ENCODE measurements at places on chromosomes 1 and 21.

- peak; percentile 31 for DNase-seq
These were observed 671 bp downstream of the OMA1 start for GRCh38 chr1:58545591-58546519.

DNA sequence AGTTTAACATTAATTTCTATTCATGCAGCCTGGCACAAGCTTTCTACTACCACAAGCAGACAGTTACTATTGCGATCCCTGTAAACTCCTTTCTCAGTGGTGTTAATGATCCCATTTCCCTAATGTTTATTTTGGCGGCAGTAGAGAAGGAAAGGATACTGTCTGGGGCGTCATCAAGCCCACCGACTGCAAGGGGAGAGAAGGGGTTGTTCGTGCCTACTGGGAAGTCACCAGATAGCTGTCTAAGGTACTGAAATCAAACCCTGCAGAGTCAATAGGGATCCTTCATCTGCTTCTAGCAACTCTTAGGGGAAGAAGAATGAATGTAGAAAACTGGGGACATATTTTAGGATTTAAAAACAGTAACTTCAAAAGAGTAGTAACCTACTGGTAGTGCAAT lies 95.2 kb upstream of the ADAR start:
- DNase-seq = no peak

DNA sequence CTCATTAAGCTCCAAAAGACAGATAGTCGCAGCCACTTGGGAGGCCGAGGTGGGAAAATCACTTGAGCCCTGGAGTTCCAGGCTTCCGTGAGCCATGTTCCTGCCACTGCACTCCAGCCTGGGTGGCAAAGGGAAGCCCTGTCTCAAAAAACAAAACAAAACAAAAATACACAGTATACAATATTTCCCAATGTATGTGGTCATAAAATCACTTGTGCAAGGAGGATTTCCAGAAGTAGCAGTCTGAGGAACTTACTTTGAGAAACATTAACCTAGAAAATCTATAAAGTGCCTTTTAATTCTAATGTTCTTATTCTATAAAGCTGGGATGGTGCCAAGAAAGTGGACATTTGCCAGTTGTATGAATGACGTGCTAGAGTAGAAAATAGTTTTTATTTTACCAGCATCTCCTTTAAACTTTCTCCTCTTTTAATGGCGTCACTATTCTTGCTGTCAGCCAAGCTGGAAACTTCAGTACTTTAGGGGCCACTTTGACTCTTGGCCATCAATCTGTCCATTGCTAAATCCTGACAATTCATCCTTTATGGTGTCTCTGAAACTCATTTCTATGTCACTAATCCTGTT lies 22.5 kb downstream of the FAM177B start:
- DNase-seq = no peak

GRCh38 chr1:23790696-23791515 lies at the start of gene LYPLA2:
TSS of gene LYPLA2 (plus strand) at chr1:23791145. CDS start at chr1:23792683, 1,538 bp downstream.
- DNase-seq = peak; percentile 73

DNA sequence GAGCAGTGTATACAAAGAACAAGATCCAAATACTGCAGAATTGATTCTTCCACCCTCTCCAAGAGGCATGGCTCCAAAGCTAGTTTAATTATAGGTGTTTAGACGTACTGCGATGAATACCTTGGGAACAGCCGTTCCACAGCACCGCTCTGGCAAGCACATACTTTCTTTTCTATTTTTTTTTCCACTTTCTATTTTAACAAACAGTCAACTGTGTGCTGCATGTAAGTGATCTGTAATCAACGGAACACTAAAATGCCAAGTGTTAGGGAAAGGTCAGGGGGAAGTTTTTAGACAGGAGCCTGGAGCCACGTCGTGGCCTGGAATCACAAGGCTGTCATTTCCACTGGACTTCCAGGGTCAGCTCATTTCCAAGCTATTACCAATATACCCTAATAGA lies 486.4 kb upstream of the DAB1 start:
- no peak for DNase-seq

DNA sequence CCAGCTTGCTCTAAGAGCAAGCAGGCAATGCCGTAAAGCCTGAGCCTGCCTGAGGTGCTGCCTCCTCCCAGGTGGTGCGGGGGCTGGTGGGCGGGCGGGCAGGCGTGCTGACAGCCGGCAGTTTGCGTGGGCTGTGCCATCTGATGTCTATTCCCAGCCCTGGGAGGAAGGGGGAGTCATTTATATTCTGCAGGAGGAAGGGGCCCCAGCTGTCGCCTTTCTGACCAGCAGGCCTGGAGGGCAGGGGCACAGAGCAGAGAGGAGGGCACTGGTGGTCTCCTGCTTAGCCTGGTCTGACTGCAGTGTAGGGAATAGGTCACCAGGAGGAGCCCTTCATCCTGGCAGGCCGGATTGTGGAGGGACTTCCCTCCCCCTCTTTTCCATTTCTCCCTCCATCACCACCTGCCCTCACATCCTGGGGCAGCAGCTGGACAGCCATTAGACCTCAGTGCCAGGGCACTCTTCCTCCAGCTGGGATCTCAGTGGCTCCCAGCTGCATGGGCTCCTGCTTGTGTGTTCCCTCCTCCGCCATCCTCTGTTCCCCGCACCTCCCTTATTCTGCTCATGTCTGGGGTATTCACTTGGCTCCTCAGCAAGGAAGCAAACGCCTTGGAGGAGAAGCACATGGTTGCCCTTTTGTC lies 4.4 kb downstream of the CYB561D1 start:
- no peak for DNase-seq

- no peak for DNase-seq
These were observed 4.4 kb downstream of the SELENON start for GRCh38 chr1:25804244-25804963.

DNA sequence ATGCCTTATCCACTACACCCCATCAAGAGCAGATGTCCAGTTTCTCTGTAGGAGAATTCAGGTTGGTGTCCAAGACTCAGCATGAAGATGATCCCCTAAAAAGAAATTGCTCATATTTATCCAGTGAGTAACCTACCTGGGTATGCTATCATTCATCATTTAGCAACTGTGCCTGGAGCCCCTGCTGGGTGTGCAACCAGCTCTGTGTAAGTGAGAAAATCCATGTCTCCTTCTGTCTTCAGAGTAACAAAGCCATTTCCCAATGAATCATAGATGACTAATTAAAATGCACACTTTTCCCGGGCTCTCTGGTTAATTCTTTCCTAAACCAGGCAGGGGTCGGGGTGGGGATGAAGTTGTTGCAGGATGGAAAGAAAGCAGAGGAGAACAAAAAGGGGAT lies 35.8 kb downstream of the OLFML3 start:
- DNase-seq = peak; percentile 44

- DNase-seq = peak; percentile 68
These were observed 26.9 kb upstream of the RAP1A start for GRCh38 chr1:111592389-111593361.

GRCh38 chr1:234369784-234370183 lies 3.5 kb upstream of the COA6 start:
- no peak for DNase-seq

DNA sequence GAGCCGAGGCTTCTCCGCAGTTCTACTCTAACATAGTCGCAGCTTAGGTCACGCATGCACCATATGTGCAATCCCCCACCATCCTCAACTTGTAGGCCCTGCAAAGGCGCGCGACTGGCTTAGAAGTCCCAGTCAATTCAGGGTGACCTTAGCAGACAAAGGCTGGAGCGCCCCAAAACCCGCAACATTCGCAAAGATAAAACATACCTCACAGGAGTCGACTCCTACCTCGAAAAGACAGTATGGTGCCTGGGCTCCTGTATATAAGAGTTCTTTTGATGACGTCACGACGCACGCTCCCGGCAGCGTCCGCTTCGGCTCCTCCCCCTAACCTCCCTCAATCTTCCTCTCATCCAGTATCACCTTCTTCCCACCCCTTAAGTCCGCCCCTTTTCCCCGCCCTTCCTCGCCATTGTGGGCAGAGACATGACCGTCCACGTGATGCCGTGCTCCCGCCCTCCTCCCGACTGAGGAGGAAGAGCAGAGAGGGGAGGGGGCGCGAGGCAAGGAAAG lies at the start of gene GAS5:
GAS5 (minus strand) TSS at position 237 of the 513 bp plus-strand sequence.
- DNase-seq = peak; percentile 99

- DNase-seq = no peak
These were observed 11.9 kb downstream of the LHX4 start for GRCh38 chr1:180241716-180242544.

DNA sequence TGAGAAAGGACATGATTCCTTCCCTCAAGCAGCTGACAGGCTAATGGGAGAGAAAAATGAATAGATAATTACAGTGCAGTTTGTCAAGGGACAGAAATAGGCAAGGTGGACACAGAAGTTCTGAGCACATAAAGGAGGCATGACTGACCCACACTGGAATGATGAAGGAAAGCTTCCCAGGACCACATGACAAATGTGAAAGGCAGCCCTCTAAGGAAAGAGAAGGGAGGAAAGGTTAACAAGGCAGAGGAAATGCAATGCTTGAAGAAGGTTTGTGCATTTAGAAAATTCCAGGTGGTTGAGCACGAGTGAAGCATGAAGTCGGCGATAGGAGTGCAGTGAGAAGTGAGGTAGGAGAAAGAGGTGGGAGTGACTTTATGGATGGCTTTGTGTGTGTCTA lies 37.4 kb downstream of the LAMC2 start:
- DNase-seq = no peak

- no peak for DNase-seq
These were observed 213.8 kb downstream of the SIPA1L2 start for GRCh38 chr1:232416026-232416568.

DNA sequence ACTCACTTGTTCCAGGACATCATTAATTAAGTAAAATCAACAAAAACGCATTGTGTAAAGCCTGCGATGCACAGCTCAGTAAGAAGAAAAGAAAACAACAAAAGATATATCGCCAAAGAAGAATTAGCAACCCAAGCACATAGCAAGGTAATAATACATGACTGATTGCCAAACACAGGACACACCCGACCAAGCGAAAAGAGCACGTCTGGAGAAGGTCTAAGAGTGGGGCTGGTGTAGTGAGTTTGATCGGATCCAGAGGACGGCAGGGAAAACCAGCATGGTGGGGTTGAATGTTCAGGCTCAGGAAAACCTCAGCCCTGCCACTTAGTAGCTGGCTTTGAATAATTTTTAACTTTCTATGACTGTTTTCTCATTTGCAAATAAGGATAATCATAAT lies 69.8 kb downstream of the JAK1 start:
- DNase-seq = no peak

DNA sequence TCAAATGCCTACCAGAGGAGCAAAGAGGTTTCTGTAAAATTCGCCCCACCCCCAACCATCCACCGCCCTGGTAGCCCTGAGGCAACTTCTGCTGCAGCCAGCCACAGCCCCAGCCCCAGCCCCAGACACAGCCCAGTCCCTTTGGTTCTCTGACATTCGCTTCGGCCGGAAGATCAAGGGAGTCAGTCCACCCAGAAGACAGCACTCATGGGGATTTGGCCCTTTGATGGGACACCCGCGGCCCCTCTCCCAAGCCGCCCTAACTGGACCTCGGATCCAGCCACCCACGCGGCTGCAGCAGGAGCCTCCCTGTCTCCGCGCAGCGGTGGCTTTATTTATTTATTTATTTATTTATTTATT lies 3881.0 kb downstream of the SRGAP2C start:
- DNase-seq = no peak

DNA sequence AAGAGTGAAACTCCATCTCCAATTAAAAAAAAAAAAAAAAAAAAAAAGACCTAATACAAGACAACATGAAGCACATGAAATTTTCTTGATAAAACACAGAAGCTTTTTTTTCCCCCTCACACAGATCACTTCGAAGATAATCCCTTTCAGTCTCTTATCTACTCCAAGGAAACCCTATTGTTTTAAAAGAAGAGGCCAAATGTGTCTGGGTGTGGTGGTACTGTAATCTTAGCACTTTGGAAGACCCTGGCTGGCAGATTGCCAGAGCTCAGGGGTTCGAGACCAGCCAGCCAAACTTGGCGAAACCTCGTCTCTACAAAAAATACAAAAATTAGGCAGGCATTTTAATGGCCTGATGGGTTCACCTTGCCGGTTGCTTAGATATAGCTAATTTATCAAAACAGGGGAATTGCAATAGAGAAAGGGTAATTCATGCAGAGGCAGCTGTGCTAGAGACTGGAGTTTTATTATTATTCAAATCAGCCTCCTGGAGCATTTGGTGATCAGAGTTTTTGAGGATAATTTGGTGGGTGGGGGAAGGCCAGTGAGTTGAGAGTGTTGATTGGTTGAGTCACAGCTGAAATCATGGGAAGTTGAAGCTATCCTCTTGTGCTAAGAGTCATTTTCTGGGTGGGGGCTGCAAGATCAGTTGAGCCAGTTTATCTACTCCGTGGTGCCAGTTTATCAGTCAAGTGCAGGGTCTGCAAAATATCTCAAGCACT lies 62.5 kb downstream of the SLC16A1 start:
- no peak for DNase-seq

GRCh38 chr1:205283270-205284147 lies 38.0 kb downstream of the NUAK2 start:
- no peak for DNase-seq

DNA sequence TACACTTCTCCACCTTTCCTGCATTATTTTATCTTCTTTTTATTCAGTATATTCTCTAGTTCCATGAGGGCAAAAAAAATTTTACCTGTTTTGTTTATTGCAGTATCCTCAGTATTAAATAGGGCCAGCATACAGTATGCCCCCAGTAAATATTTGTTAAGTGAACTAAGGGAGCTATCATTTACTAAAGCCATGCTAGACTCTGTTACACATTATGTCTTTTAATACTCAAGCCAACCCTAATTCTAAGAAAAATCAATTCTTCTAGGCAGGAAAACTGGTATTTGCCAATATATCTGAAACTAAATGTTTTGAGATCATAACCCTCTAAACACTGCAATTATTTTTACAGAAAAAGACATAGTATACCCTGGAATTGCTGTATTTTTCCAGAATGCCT lies 18.3 kb downstream of the TMEM50A start:
- DNase-seq = no peak

- DNase-seq = no peak
These were observed 8.6 kb downstream of the PODN start for GRCh38 chr1:53070621-53071020.

DNA sequence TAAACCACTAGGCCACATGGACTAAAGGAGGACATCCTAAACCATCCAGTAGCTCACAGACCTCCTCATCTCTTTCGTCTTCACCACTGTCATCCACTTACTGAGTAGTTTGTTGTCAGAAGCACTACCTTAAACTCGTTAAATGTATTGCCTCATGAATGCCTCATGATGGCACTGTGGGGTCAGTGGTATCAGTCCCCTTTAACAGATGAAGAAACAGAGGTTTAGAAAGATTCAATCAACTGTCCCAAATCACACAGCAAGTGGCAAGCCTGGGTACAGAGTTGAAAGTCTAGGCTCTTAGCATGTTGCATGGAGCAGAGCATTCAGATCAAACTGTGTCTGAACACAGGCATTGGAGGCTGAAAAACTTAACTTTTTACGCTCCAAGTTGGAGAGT lies 183.6 kb upstream of the KIAA0040 start:
- DNase-seq = no peak

DNA sequence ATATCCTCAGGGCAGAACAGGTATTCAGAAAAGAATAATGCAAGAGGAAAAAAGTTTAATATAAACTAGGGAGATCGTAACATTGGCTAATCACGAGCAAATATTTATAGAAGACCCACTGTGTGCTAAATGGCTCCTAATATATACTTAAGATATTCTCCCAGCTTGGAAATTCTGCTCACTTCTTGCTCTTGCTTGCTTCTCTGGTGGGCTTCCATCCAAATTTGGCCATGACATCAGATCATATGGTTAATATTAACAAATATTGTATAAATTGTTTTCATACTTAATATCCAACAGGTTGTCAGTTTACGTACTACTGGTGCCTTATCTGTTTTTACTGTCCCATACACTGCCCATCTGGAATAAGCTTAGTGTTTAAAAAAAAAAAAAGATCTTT lies 1.1 kb downstream of the COX20 start:
- DNase-seq = no peak

GRCh38 chr21:38389896-38390295 lies 108.4 kb downstream of the ERG start:
- DNase-seq = no peak
